Activated naive CD8-positive, alpha-beta T cell treated with anti-CD3 and anti-CD28 coated beads for 36 hours (primary cell): ENCODE measurements at places on chromosomes 6 and 20. TPM values are rescaled to one million over a fixed set of nuclear protein-coding genes. Genes with fewer than 3 reads are reported as not detected.

SFTA2 gene
- not detected for total RNA-seq

BMP6 gene
- not detected for total RNA-seq

FGD2 gene
- total RNA-seq, result 1.8 TPM

MTHFD1L gene
- total RNA-seq, result 138 TPM

SLC22A2 gene
- total RNA-seq, result not detected

PNPLA1 gene
- not detected for total RNA-seq

LCA5 gene
- 0.21 TPM for total RNA-seq

MRPL14 gene
- total RNA-seq, result 60.8 TPM

ZSCAN23 gene
- 1.3 TPM for total RNA-seq

TUBB2B gene
- total RNA-seq, result 0.25 TPM
